Activated T-helper 1 cell treated with anti-CD3 and anti-CD28 coated beads, Interleukin-2, amount 50 U/mL, for 16 hours (primary cell): ENCODE measurements at places on chromosomes 7 and 10.

DNA sequence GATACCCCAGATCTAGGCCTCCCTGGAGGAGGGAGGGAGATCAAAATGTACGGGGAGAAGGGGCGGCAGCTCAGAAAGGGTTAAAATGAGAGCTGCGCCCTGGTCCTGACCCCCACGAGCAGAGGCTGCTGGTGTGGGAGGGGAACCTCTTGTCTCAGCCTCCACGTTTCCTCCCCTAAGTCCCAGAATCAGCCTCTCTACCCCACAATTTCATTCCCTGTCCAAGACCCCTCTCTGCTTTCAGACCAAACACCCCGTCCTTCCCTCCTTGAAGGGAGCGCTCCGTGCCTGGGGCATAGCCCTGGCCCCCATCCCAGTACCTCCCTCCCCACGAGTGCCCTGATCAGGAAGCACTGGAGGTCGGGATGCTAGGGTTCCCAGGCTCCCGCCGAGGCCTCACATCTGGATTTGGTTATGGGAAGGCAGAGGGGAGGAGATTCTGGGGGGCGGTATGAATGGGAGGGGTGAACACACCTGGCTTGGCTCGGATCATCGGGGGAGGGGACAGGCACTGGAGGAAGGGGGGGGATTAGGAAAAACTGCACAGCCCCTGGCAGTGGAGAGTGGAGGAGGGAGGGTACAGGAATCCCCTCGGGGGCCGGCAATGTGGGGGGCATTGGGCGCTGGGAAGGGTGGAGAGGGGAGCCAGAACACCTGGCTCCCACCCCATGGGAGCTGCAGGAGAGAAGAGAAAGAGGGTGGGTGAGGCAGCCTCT is 2.7 kb downstream of the EPHB4 start:
- no peak for DNase-seq

DNA sequence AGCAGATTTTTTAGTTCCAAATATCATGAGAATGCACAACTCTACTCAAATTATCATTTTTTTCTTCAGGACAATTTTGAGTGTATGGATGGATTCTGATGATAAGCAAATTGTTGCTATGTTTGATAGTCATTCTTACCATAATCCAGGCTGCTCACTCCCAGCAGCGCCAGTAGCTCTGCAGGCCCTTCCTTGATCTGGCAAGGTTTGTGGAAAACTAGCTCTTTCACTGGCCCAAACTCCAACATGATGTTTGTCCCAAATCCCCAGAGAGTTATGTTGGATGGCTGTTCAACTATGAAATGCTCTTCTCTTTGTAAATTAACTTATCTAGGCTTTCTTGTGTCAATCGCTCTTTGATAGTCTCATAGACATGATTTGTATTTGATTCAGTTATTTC is 933.7 kb downstream of the DNAJB9 start:
- no peak for DNase-seq

DNA sequence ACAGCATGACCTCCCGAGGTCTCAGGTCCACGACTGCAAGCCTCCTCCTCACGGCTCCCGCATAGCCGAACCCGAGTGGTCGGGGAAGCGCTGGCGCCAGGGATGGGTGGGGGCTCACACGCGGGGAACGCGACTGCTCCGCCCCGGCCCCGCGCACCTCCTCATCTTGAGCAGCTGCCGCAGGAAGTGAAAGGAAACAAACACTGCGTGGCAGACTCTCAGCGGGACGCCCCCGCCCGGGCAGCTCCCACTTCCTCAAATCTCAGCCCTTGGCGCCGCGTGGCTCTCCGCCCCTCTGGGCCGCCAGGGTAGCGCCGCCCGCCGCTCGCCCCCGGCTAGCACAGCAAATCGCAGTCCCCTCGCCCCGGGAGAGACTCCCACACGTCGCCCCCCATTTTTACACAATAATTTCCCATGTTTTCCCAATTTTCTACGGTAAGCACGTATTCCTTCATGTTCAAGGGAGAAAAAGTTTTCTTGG is at the start of gene TMEM243:
TMEM243 (minus strand) TSS at position 188 of the 481 bp plus-strand sequence. CDS start 229 bp downstream, outside the sequence.
- DNase-seq: peak; percentile 64

DNA sequence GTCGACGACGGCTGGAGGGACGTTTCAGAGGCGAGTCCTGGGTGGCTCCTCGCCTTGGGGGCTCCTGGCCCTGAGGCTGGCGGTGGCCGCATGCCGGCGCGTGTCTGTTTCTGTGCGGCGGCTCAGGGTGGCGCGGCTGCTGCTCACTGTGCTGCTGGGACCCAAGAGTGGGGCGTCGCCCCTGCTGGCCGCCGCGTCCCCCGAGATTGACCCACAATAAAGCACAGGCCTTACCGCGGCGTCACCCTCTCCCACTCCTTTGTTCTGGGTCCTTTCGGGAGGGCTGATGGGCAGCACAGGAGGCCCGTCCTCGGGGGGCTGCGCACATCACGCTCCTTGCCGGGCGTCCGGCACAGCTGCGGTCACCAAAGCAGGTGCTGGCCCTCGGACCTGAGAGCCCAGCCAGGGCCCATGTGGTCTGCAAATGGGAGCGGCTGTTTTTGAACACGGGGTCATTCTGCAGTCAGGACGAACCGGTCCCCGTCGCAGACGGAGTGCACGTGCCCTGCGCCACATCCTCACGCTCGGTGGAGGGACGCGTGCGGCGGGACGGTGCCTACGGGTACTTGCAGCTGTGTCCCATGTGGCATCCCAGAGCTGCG is 19.2 kb downstream of the GET4 start:
- no peak for DNase-seq

GRCh38 chr7:156173346-156173745 is 361.1 kb upstream of the SHH start:
- DNase-seq: no peak
